ENCODE measurements at places on chromosomes 7 and 10. TPM values are rescaled to one million over a fixed set of nuclear protein-coding genes. Genes with fewer than 3 reads are reported as not detected.

VKORC1L1 gene
- 24.0 TPM for total RNA-seq

RARRES2 gene
- not detected for total RNA-seq

RELN gene
- total RNA-seq, result not detected

PSD gene
- total RNA-seq, result 2.3 TPM

CYP3A5 gene
- total RNA-seq, result not detected

LRGUK gene
- total RNA-seq, result 0.50 TPM

MMRN2 gene
- not detected for total RNA-seq

SMNDC1 gene
- 39.7 TPM for total RNA-seq

TEX47 gene
- total RNA-seq, result not detected

DNA sequence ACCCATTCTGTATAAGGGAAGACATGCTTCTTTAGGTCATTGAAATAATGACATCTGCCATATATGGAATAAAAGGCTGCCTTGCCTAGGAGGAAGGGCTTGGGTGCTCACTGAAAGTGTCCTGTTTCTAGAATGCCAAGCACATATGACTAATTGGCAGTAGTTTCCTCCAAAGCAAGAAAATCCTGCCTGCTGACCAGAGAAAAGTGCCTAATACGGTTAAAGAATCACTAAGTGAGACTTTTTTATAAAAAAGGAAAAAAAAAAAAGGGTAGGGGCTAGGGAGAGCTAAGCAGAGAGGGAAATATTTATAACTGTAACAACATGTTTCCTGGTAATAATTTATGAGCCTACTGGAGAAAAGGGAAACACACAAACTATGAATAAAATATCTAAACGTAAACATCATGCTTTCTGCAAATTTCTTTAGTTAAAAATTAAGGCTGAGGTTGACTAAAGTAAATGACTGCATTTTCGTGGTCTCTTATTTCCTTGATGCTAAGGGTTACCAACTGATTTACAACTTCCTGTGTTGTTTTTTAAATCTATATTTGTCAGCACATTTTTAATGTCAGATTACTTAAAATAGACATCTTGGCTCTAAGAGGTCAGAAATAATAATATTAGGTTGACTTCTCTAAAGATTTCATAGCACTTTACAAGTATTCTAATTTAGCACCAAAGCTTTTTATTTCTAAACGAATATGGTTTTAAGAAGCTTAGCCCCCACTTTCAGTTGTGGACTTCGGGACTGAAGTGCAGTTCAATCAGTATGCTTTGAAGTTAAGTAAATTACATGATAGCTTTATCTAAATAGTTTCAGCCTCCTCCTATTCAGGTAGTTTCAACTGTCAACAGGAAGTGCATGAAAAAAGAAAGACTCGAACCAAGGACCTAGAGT is 89.6 kb downstream of the CABCOCO1 start:
- no peak for DNase-seq

GRCh38 chr10:118213436-118213835 is 128.7 kb downstream of the FAM204A start:
- no peak for DNase-seq

DNA sequence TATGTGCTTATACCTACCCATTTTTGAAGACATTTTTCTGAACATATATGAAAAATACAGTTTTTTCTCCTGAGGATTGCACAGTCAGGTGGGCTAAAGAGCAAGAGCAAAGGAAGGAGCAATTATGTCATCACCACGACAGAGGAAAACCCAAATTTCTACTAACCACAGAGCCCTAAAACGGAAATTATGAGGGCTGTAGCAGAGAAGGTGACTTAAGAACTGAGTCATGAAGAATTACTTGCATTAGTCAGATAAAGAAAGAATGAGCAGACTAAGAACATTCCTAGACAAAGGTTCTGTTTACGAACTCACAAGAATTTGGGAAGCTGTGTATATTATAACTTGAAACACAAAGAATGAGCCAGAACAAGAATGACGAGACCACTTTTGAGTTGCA is 974.4 kb downstream of the NXPH1 start:
- DNase-seq, result no peak

- no peak for DNase-seq
These were observed 44.5 kb upstream of the SPOCK2 start for GRCh38 chr10:72132854-72133253.

- DNase-seq, result no peak
These were observed 27.3 kb upstream of the PFKP start for GRCh38 chr10:3040069-3040468.

DNA sequence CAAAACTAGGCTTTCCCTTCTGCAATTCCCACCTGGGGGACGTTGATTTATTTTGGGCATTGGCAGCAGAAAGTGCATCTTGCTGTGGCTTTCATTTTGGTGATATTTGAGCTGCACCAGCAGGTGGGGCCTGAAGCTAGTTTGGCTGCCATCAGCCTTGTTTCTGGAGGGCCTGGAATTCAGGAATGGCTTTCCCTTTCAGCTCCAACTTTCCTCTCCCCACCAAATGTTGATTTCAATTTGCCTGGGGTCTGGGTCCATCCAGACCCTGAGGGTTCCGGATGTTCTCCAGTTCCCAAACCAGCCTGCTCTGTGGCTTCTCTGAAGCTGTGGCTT is 640.4 kb downstream of the TYW1 start:
- DNase-seq, result no peak

GRCh38 chr7:143003393-143004051 is 23.4 kb downstream of the OR9A2 start:
- DNase-seq, result no peak

DNA sequence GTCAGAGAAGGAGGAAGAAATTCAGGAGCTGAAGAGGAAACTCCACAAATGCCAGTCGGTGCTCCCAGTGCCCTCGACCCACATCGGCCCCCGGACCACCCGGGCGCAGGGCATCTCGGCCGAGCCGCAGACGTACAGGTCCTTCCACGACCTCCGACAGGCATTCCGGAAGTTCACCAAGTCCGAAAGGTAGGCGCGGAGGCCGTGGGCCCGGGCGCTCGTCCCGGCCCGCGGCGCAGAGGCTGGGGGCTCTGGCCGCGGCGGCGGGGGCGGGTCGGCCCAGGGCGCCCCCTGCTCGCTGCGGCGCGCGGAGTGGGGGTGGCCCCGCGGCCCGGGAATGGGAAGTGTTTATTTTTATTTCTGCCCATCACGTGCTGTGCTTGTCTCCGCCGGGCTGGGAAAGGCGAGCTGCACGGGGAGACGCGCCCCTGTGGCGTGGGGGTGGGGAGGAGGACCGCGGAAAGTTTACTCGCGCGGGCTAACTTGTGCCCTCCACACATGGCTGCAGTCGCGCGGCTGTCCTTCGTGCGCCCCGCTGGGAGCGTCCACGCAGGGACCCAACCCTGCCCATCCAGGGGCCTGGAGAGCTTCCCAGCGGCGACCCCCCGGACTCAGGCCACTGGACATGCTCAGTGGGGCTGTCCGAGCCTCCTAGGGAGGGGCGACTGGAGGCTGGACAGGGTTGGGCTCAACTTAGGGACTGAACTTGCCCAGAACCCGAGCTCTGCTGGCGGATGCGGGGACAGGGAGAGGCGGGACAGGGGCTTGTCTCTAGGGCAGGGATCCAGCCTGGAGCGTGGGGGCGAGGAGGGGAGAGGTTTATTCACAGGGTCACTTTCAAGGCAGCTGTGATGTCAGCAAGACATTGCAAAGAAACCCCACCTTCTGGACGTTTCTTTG is 82.6 kb upstream of the PRKG1 start:
- no peak for DNase-seq

GRCh38 chr10:104316321-104317099 is 21.8 kb downstream of the ITPRIP start:
- no peak for DNase-seq

DNA sequence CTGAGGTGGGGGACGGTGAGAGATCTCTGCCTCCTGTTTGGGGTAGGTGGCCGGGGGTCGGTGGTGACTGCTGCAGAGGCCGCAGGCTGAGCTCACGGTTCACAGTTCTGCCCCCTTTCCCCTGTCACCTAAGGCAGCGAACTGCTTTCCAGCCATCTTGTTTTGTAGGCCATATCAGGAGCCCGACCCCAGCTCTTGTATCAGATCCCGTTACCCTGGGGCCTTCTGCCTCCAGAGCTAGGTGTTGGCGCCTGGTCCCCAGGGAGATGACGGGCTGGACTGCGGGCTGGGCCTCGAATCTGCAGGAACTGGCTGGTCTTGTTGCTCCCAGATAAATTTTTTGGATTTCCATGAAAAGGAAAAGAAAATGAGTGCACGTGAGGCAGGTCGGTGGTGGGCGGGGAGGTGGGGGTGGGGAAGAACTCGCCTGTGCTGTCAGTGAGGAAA is 183.0 kb downstream of the DNAJB6 start:
- no peak for DNase-seq

DNA sequence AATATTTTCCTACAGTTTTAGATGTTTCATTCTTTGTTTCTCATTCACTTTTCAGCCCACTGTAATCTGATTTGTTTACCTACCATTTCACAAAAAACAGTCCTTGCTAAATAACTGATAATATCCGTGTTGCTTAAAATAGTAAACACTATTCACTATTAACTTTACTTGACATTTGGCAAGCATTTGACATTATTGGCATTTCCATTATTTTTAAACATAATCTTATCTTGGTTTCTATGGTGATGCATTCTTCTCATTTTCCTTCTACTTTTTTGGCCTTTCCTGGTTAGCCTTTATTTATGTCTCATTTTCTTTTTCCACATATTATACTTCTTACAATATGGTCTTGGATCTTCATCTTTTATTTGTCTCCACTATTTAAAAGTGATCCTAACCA is 715.3 kb downstream of the DNAJB9 start:
- no peak for DNase-seq

DNA sequence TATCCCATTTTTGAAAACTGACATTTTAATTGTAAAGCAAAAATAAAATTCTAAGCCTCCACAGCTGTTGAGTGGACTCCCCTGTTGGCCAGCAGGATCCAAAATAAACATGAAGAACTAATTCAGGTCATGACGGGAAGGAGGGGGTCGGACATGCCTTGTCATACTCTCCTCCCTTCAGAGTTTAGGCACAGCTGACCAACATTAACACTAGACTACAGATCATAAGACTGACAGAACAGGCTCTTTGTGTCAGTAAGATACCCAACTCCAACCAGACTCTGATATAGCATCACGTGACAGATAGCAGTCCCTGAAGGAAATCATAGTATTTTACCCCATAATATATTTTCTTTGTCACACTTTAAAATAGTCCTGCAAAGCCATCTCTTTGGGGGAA is 20.9 kb upstream of the ZNF12 start:
- no peak for DNase-seq

GRCh38 chr10:14838582-14839304 is 637 bp downstream of the HSPA14 start:
- no peak for DNase-seq

DNA sequence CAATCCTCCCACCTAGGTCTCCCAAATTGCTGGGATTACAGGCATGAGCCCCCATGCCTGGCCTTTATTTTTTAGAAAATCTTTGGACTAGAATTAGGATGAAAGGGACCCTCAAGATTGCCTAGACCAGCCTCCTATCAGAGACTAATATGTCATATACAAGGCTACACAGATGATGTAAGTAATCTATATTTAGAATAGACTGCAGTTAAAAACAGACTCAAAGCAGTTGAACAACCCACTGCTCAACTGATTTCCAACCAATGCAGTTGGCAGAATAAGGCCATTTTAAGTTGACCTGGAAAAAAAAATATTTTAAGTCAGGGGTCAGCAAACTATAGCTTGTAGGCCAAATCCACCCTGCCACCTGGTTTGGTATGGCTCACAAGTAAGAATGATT is 27.7 kb downstream of the PSPH start:
- DNase-seq, result no peak

DNA sequence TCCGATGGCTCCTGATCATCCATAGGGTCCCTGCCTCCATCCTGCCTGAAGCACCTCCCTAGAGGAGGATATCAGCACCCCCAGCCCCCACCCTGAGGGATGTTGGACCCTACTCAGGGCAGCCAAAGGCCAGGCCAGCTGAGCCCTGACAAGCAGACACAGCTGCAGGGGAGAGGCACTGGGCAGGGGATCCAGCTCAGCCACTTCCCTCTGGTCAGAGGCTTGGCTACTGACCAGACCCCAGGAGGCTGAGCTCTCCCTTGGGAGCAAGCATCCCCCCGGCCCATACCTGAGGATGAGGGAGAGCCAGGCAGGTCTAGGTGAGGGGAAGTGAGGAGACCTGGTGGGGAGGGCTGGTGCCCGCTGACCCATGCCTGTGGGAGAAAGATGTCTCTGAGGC is 6.6 kb downstream of the LDB3 start:
- DNase-seq, result no peak

DNA sequence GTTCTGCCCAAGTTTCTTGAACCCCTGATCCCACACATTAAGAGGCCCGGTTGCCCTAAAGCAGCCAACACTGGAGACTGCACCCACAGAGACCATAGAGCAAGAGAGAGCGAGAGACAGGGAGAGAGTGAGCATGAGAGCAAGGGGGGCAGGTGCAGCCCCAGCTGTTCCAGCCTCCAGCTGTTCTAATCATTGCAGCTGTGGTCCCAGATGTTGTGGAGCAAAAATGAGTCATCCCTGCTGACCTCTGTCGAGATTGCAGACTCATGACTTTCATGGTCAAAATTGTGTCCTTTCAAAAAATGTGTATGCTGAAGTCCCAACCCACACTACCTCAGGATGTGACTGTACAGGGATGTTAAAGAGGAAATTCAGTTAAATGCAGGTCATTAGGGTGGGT is 143.9 kb upstream of the FRMD4A start:
- no peak for DNase-seq

GRCh38 chr10:115861864-115862263 is 411.1 kb downstream of the GFRA1 start:
- no peak for DNase-seq

- DNase-seq, result no peak
These were observed 127.1 kb upstream of the PTPRZ1 start for GRCh38 chr7:121745856-121746255.

DNA sequence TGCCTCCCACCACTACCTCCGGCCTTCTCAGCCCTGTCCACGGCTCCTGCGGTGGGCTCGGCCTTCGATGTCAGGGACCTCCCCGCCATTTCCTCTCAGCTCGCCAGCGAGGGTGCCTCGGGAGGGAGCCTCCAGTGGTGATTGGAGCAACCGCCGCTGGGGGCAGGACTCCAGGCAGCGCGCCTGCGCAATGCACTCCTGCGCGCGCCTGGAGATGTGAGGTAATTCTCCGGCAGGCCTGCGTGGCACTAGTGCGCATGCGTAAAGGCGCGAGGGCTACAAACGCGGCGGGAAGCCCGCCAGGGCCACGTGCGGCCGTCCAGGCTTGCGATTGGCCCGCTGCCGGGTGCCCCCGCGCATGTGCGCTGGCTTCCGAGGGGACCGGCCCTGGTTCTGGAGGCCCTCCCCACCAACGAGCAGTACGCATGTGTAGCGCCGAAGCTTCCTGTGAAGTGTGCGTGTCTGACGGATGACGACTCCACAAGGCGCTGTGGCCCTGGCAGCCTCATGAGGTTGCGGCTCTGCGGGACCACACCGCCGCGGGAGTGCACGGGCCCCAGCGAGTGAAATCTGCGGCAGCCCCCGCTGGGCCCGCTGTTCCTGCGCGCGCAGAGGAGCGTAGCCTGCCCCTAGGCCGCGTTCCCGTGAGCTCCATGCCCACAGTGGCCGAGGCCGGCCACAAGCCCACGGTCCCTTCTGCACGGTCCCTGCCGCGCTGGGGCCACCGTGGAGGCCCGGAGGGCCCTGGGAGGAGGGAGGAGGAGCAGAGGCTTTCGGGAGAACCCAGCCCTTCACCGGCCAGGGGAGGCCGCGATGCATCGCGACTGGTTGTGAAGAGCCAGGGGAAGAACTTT is at the start of gene SYCE1:
Gene SYCE1 (minus strand): TSS at position 143 of the 854 bp plus-strand sequence. CDS start 54 bp downstream, at position 89.
- DNase-seq, result no peak

- DNase-seq, result no peak
These were observed 138.9 kb downstream of the JAZF1 start for GRCh38 chr7:28041508-28042314.

GRCh38 chr10:6738112-6738768 is 158.2 kb upstream of the PRKCQ start:
- no peak for DNase-seq

All from natural killer cell treated with Interleukin-12 subunit alpha and Interleukin-12 subunit beta and Interleukin-15 and Interleukin-18, amount 100 ng/mL, for 72 hours (primary cell).